ENCODE measurements at places on chromosomes 2 and 18.

DNA sequence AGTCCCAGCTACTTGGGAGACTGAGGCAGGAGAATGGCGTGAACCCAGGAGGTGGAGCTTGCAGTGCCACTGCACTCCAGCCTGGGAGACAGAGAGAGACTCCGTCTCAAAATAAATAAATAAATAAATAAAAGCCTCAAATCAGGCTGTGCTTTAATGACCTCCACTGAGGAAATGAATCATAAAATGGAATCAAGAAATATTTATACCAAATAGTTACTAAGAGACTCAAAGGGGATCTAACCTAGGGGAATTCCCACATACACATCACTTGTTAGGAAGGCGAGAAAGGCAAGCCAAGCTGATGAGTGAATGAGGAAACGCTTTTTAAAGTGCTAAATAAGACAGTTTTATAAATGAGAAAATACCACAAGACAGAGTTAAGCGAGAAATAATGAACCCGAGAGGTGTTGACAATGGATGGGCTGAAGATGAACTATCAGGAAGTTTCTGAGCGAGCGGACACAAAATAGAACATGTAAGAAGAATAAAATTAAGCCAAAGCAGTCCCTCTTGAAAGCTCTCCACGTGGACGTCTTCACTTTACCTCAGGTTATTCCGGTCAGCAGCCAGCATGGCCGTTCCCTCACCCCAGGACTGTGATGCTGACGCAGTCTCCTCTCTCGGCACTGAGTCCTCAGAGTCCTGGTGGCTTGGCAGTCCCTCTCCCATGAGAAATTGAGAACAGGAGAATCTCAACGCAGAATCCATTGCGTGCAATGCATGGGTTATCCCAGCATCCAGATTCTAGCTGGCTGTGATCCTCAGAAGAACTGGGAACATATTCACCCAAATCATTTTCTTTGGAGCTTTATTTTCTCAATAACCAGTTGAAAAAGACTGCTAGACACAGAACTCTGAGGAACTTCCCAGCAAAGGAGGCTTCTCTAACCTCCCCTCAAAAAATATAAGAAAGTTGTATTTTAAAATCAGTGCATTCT lies 22.3 kb downstream of the PXDN start:
- H3K27ac ChIP-seq, result peak overlapping the region; percentile 85
- no peak overlapping the region for H3K4me3 ChIP-seq
- H3K36me3 ChIP-seq, result no peaks in the 10 kb centered on the region

GRCh38 chr18:13710414-13710831 lies 15.9 kb downstream of the FAM210A start:
- no peak for DNase-seq
- H3K4me3 ChIP-seq, result no peak overlapping the region
- H3K27me3 ChIP-seq, result no peaks in the 10 kb centered on the region
- no peaks in the 10 kb centered on the region for H3K36me3 ChIP-seq
- H3K27ac ChIP-seq, result no peak overlapping the region

DNA sequence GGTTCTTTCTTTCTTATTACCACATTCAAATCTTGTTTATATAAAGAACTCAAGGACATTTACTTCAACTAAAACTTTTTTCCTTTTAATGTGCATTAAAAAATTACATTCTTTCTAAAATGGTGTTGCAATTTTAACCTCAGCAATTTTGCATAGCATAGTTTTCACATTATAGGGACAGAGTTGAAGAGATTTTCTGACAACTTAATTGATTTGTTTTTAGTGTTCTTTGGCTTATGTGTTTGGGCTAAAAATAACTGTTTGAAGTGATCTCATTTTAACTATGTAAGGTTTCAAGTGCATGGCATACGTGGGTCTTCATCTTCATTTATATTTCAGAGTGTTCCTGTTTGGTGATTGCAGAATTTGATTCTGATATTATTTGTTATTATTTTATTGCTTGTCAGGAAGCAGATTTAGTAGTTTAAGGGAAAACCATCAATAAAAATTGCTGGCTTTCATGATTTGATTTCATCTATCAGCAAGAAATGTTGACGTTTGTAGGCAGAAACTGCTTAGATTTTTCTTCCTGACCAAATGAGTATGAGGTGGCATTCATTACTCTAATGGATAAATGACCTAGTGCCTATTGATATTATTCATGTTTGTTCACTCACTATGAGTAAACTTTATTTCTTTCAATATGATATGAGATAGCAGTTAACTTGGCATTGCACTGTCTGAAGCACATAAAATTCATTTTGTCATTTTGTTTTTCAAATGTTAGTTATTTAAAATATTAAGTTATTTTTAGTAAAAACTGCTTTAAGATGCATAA lies 398.4 kb downstream of the NUP35 start:
- H3K27me3 ChIP-seq, result no peaks in the 10 kb centered on the region
- no peaks in the 10 kb centered on the region for H3K4me1 ChIP-seq
- H3K36me3 ChIP-seq, result no peaks in the 10 kb centered on the region
- no peak overlapping the region for H3K4me3 ChIP-seq

- H3K4me1 ChIP-seq, result no peaks in the 10 kb centered on the region
- H3K4me3 ChIP-seq, result no peak overlapping the region
- H3K27ac ChIP-seq, result no peak overlapping the region
- H3K36me3 ChIP-seq, result no peaks in the 10 kb centered on the region
- no peak for DNase-seq
- no peaks in the 10 kb centered on the region for H3K27me3 ChIP-seq
Measured at GRCh38 chr2:209380293-209380692, 43.6 kb upstream of the MAP2 start.

DNA sequence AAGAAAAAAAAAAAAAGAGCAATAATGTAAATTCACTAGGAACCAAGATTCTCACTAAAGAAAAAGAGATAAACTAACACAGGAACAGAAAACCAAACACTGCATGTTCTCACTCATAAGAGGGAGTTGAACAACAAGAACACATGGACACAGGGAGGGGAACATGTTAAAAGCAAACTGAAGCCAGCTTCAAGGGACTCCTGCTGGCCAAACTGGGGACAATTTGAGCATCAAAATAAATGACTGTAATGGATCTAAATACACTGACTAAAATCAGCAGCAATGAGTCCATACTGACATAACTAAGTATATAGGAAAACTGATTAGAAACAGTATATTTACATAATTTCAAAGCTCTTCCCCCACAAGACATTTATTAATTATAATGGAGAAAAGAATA lies 73.0 kb downstream of the FARSB start:
- no peaks in the 10 kb centered on the region for H3K4me1 ChIP-seq
- no peak for DNase-seq
- no peak overlapping the region for H3K4me3 ChIP-seq
- no peak overlapping the region for H3K27ac ChIP-seq

DNA sequence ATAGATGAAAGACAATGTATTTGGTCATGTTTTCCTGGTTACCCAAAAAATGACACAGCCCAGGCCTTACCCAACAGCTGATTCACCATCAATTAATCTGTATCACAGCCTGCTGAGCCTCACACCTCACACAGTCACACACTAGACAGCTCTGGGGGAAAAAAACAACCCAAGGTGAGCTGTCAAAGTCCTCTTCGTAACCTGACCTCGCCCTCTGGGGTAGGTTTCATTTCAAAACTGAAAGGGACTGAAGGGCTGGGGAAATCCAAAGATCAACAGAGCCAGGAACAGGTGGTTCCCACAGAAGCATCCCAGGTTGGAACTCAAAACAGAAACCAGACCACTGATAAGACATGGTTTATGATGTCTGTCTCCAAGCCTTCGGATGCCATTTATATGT lies 18.2 kb upstream of the PCBP1 start:
- H3K27me3 ChIP-seq, result no peaks in the 10 kb centered on the region
- DNase-seq, result no peak
- no peaks in the 10 kb centered on the region for H3K4me1 ChIP-seq
- H3K4me3 ChIP-seq, result no peak overlapping the region
- H3K36me3 ChIP-seq, result peaks cover 30% of the 10 kb centered on the region

DNA sequence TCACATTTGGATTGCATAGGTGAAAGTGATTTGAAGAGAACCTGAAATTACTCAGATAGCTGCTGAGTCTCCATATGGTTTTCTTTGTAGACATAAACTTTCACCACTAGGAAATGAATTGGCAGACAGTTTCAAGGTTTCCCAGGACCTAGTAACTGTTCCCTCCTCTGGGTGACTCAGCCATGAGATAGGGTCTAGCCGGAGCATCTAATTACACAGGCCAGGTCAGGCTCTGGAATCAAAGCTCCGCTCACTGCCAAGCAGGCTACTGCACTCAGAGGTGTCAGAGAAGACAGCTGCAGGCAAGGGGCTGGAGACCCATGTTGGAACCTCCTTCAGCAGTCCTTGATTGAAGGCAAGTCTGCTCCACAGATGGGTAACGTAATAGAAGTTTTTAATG lies 429.2 kb downstream of the TNS1 start:
- no peaks in the 10 kb centered on the region for H3K4me1 ChIP-seq
- H3K4me3 ChIP-seq, result no peak overlapping the region
- H3K27ac ChIP-seq, result no peak overlapping the region
- H3K27me3 ChIP-seq, result no peaks in the 10 kb centered on the region
- no peaks in the 10 kb centered on the region for H3K36me3 ChIP-seq

DNA sequence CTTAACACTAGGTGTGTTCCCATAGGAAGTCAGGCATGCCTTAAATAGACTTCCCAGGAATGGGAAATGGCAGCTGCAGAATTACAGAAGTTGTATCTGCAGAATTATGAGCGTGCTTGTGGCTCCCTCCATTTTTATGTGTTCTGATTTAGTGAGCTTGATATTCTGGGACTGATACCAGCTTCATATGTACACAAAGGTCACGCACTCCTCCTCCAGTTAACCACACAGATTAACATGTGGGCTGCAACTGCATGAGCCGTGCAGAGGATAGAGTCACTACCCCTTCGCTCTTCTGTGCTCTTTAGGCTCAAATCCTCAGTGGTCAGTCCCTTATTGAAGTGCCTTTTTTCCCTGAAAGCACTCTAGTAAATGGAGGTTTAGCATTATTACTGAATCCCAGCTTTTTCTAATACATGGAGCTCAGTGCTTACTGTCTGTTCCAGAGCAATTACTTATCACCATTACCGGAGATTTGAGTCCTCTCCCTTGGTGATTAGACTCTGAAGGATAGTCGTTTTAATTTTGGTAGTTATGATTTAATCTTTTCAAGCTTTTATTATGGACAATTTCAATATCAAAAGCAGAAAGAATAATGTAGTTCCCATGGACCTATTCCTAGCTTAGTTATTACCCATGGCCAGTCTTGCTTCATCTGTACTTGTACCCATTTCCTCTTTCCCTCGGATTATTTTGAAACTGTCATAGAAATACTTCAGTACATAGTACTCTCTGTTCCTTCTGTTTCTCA lies 238.3 kb downstream of the PRKCE start:
- H3K4me1 ChIP-seq, result no peaks in the 10 kb centered on the region
- no peaks in the 10 kb centered on the region for H3K27me3 ChIP-seq
- no peak for DNase-seq

DNA sequence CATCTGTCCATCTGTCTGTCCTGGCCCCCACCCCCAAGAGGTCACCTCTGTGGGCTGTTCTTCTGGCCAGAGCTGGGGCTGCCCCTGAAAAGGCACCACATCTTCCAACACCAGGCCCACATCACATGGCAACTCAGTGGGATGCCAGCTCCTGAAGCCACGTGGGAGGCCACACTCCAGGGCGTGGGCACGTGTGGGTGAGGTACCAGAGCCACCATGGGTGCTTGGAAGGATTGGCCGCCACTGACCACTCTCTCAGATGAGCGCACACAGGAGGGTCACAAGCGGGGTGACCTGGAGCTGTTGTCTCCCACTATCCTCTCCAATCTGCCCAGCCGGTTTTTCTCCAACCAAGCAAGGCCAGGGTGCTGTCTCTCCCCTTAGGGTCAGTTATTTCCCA lies 197.9 kb downstream of the TFCP2L1 start:
- H3K4me1 ChIP-seq, result no peaks in the 10 kb centered on the region
- no peaks in the 10 kb centered on the region for H3K36me3 ChIP-seq
- no peak overlapping the region for H3K4me3 ChIP-seq
- no peak for DNase-seq

DNA sequence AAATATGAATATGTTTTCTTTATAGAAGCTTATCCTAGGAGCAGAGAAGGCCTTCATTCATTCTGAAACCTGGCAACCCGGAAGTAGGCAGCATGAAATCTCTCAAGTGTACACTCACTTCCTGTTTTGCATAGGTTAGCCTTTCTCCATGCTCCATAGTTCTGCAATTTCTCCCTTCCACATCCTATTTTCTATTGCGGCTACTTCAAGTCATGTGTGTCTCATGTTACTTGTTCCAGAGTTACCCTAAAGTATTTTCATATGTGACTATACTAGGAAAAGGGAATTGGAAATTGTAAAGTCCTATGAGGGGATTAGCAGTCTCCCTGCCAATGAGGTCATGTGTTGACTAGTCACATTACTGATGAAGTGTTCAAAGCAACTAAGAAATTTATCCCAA lies 320.6 kb downstream of the NCKAP5 start:
- H3K36me3 ChIP-seq, result no peaks in the 10 kb centered on the region
- H3K4me3 ChIP-seq, result no peak overlapping the region
- H3K4me1 ChIP-seq, result peaks cover 14% of the 10 kb centered on the region

DNA sequence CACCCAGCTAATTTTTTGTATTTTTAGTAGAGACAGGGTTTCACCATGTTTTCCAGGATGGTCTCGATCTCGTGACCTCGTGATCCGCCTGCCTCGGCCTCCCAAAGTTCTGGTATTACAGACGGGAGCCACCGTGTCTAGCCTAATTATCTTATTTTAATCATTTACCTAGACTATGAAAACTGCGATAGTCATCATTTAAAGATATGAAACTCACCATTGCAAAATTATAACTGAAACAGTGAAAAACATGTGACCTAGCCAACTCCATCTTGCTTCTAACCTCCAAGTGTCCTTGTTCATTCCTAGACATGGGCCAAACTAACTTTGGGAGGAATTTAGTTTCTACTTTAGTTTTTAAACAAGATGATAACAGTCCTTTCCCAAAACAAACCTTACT lies 17.4 kb downstream of the SULT1C4 start:
- no peaks in the 10 kb centered on the region for H3K36me3 ChIP-seq
- no peak overlapping the region for H3K4me3 ChIP-seq
- H3K4me1 ChIP-seq, result no peaks in the 10 kb centered on the region
- DNase-seq, result no peak
- H3K27me3 ChIP-seq, result no peaks in the 10 kb centered on the region

GRCh38 chr2:854460-854859 lies 96.2 kb upstream of the SNTG2 start:
- H3K4me1 ChIP-seq, result no peaks in the 10 kb centered on the region
- no peak overlapping the region for H3K4me3 ChIP-seq
- H3K27ac ChIP-seq, result no peak overlapping the region
- DNase-seq, result no peak
- H3K36me3 ChIP-seq, result no peaks in the 10 kb centered on the region
- no peaks in the 10 kb centered on the region for H3K27me3 ChIP-seq

DNA sequence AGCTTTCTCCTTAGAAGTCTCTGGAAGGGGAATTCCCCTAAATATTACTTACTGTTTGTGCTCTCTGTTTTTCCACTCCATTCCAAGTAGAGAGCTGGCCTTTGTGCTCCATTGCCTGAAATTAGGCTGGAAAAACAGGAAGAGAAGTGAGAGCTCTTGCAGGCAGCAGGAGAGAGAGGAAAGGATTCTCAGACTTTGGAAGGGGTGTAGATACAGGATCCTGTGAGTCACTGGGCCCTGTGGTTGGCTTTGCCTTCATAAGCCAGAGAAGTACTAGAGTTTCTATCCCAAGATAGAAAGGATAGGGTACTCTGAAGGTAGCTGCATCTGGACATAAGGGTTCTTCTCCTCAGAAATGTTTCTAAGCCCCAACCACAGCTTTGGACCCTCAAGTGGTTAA lies 188.9 kb downstream of the CMPK2 start:
- no peaks in the 10 kb centered on the region for H3K27me3 ChIP-seq
- no peak overlapping the region for H3K27ac ChIP-seq
- no peak for DNase-seq
- no peaks in the 10 kb centered on the region for H3K36me3 ChIP-seq
- no peaks in the 10 kb centered on the region for H3K4me1 ChIP-seq

- H3K27ac ChIP-seq, result no peak overlapping the region
- H3K4me3 ChIP-seq, result no peak overlapping the region
- no peaks in the 10 kb centered on the region for H3K36me3 ChIP-seq
- H3K27me3 ChIP-seq, result no peaks in the 10 kb centered on the region
- DNase-seq, result no peak
Measured at GRCh38 chr2:46601328-46601963, 122.1 kb downstream of the TMEM247 start.
